Cardiac muscle cell (in vitro differentiated cells and primary cell): ENCODE measurements at places on chromosomes 6 and 20.

- peak; percentile 14 for DNase-seq
These were observed 1.1 kb upstream of the PAQR8 start for GRCh38 chr6:52360601-52361413.

- DNase-seq = no peak
These were observed 23.6 kb upstream of the LMBRD1 start for GRCh38 chr6:69820438-69820837.

GRCh38 chr20:7196481-7196880 lies 429.0 kb downstream of the BMP2 start:
- DNase-seq = no peak

DNA sequence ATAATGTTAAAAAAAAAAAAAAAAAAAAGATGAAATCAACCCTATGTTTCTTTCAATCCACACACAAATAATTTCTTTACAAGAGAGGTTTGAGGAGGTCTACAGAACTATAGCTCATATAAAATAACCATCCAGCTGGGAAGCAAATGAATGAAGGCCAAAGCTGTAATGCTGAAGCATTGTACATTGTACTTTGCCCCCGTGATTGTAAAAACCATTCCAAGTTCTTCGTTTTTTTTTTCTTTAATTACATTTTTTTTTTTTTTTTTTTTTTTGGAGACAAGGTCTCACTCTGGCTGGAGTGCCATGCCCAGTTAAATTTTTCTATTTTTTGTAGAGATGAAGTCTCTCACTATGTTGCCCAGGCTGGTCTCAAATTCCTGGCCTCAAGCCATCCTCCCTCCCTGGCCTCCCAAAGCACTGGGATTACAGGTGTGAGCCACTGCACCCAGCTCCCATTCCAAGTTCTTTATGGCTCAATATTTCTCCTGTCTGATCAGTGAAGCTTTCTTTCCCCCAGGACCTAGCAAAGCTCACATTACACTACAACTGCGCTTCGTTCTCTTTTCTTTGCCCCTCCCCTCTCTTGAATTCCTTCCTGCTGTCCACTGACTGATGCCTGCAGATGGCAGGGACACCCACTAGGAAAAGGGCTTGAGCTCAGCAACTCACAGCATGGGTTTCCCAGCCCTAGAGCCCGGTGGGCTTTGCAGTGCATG lies 53.0 kb upstream of the NOP56 start:
- peak; percentile 3 for DNase-seq
